Urothelium cell line (cell line): ENCODE measurements at places on chromosomes 1 and 21.
A peak's percentile ranks its signal among the peaks of the same experiment; 100 is the strongest.

GRCh38 chr21:31279214-31279613 lies 64.8 kb downstream of the TIAM1 start:
- no peak for DNase-seq

DNA sequence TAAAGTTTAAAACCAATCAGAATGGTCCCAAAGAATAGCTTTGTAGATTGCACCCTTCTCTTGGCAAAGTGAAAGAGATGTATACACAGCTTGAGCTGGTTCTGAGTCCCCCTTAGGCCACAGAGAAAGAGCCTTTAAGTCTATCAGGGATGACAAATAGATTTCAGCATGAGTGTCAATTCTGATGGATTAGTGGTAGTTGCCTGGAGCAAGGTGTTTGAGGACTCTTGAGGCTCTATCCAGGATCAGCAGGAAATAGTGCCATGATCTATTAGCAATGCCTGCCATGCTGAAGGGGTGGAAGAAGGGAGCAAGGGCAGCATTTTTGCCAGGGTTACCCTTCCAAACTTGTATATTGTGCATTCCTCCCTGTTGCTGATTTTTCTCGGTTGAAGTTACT lies 116.6 kb downstream of the ATG4C start:
- DNase-seq = no peak

DNA sequence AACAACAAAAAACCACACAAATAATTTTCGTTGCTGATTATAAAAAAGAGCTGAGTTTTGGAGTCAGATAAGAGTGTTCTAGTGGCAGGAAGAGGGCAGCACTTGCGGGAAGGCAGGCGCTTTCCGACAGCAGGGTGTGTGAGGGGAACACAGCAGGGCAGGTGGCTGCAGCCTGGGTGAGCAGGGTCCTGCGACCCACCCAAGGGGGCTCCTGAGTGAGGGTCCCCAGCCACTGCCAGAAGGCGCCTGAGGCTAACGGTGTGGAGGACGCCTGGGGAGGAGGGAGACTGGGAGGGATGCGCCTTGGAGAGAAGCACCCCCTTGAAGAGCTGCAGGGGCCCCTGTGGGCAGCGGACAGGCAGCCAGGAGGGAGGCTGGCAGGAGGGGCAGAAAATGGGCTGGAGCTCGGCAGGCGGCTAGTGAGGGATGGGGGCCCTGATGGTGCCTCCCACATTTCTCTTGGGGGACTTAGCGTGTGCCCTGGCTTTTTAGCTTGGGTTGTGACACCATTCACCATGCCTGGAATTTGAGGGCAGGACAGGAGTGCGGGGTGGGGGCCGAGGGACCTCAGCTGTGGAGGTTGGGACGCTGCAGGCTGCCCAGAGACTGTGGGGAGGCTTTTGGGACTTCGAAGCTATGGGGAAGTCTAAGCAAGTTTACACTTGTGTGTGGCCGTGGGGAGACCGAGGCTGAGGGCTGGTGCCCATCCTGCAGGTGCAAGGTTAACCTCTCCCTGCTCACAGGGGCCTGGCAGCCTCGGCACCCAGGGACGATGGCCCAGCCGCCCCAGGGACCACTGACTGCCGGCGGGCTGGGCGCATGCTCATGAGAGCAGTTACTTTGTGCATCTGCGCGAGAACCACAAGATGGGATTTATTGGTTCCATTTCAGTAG lies 111.4 kb downstream of the SIK1 start:
- no peak for DNase-seq

DNA sequence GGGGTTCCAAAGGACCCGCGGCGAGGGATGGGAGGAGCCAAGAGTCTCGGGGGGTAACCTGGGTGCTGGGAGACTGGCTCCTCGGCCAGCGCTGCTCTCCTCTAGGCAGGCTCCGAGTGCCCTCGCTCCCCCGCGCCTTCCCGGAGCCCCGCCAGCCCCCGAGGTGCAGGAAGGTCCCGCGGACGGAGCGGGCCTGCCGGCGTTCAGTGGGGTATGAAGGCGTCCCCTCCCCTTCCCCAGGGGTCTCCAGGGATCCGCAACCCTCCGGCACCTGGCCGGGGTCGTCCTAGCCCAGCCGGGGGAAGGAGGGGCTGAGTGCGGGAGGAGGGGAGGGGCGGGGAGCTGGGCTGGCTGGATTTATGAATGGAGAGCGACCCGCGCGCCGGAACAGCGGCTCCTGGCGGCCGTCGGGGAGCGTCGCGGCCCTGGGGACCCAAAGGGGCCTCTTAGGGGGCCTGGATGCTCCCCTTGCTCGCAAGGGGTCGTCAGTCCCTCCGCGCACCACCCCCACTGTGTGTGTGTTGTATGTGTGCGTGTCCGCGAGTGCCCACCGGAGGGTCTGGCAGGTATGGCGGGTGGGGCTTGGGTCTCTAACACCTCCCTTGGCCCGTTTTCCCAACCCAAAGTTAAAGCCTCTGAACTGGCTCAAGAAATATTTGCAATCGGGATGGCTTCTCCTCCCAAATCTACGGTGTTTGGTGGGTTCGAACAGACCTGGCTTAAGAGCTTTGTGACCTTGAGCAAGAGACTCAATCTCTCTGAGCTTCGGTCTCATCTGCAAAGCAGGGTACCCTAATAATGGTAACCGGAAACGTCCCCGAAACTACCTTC lies 642 bp downstream of the HCRTR1 start:
- peak; percentile 85 for DNase-seq

DNA sequence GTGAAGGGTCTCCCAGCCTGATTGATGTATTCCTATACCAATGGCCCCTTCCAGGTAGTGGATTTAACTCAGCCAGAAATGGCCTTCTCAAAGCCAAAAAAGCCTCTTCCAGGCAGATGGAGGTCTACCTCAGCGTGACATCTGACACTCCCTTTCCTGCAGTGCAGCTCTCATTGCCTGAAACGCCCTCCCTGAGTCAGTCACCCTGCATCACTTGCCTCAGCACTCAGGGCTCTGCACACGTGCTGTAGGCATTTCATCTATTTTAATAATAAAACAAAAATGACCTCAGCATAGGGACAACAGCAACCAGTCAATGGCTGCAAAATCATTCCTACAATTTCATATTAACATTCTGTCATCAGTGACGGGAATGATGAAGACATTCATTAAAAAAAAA lies 64.4 kb upstream of the GJA5 start:
- no peak for DNase-seq

DNA sequence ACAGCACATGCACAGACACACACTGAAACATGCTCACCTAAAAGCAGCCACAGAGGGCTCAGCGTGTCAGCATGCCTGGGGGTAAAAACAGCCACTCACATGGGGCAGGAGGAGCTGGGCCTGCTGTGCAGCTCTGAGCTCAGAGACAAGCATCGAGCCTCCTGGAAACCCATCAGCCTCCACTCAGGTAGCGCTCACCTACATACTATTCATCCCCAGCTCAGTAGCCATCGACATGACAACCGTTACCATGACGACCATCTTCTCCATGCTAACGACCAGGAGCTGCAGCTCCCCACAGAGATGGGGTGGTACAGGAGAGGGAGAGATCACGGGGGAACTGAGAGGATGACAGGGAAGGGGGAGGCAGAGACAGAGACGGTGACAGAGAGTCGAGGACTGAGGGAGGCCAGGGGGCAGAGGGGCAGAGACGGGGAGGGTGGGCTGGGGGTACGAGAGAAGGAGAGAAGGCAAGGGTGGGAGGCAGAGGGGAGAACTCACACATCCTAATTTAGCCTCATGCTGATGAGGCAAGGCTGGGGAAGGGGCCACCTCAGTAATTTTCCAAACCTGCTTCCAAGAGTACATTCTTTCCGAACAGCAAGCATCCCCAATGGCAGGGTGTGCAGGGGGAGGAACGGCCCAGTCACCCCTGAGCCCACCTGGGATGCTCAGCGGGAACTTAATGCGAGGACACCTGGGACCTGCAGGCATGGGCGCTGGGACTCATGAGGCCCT lies 28.4 kb downstream of the SDC3 start:
- DNase-seq = no peak

DNA sequence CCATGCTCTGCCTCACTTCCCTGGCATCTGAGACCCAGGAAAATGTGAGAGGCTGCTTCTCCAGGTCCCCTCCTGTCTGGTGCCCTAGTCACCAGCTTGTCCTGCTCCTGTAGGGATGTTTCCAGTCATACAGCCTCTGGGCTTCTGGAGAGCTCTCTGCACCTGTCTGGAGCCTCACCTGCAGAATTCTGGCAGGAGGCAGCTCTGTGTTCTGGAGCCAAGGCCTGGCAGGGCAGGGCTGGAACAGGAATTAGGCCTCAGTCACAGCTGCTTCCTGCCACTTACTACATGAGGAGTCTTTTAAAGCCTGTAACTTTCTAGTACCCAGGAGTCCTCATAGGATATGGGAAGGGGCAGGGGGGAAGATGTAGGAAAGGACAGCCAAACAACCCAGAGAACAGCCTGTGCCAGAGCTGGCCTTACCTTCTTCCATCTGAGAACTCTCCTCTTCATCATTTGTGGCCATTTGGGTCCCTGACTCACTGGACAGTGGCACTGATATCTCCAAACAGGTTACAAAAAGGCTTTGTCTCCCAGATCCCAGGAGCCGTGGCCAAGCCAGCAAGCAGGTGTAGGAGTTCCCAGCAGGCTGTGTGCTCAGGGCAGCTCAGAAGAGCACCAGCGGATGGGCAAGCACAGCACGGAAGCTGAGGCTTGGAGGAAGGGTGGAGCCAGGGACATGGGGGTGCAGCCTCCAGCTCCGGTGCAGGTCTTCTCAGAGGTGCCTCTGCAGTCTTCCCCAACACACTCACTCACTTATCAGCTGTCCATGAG lies 31.4 kb upstream of the ARTN start:
- DNase-seq = no peak

- no peak for DNase-seq
Measured at GRCh38 chr21:35943752-35944151, 116.6 kb downstream of the SETD4 start.

DNA sequence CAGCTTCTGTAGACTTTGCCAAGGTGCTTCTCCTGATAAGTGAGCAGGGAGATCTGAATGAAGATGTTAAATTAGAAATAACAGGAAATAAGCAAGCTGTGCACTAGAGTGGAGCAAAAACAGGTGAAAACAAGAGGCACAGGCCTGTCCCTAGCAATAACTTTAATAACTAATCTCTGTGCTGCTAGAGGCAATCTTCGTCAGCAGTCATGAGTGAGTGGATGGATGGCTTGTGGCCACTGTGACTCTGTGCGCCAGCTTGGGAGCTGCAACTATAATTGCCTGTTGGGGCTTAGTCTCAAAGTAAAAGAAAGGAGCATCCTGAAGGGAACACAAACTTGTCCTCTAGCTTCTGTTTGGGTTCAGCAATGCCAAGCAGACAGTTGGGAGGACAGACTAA lies 240.3 kb downstream of the HHIPL2 start:
- DNase-seq = no peak

- no peak for DNase-seq
Measured at GRCh38 chr1:72570815-72571214, 288.5 kb upstream of the NEGR1 start.
